LNCaP clone FGC (cell line): ENCODE measurements at places on chromosomes 4 and X.

DNA sequence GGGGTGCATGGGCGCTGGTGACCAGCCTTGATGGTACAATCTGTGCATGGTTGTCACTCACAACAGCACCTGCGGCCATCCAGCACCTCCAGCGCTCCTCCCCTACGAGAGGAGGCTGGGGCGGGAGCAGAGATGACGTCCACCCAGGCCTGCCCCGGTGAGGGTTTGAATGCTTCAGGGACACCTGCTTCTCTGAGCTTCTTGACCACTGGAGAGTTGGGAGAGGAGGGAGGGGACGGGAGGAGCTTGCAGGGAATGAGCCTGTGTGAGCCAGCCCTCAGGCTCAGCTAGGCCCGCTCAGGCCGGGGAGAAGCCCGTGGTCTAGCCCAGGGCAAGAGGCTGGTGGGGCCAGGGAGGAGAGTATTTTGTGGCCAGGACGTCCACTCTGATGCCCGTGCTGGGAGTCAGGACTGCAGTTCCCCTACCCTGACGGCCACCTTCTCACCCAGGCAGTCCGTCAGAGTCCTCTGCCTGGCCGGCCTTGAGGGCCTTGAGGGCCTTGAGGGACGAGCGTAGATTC, 59.2 kb downstream of the CPZ start:
- no peak for DNase-seq

DNA sequence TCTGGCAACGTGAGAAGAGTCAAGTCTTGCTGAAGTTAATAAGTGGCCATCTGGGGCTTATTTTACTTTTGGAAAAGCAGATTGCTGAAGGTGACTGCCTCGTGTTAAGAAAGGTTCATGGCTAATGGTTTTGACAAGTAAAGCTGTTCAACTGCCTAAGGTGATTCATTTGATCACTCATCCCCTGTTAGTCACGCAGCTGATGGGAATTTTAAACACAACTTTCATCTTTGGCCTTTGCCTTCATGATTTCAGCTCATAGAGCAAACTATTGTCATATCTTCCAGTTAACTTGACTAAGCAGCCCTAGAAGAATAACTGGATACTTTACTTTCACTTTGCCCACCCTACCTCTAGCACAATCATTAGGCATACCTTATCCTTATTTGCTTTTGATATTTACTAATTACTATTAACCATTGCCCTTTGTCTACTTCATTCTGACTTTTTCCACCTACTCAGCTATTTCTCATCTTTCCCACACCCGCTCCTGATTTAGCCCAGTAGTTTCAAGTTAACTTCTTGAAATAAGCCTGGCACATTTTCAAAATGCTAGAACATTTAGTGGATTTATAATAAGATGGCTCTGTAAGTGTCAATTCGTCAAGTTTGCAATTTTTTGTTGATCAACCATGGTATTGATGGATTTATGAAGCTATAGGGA, 170.6 kb upstream of the S100G start:
- DNase-seq, result no peak

DNA sequence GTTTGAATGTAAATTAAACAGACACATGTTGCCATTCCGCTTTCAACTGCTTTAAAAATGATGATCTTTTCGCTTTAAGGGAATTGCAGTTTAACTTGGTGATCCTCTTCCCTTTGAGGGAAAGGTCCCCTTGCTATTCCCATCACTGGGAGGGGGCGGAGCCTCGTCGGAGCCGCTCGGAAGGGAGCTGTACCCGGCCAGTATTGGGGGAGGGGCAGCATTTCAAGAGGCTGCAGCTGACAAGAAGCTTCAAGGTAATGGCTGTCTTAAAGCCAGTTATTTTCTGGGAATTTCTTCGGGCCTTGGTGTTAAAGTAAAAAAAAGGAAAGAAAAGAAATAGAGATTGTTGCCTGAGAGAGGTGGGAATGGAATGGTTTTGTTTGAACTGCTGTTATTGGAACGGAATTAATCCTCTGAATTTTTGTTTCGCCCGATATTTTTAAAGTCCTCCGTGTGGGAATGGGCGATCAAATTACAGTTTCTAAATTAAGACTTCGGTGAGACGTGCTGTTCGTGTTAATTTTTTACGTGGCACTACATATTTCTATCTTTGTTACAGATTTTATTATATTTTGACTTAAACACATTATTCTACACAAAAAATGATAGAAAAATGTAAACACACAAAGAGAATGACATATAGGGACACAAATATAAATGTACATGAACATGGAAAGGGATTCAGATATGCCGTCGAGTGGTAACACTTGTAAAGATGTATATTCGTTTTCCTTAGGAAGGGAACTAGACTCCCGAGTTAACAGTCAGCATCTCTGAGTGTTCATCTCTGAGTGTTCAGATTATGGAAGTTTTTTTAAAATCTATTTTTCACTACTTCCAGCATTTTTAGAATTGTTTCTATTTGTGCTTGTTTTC, 9.2 kb downstream of the PWWP3B start:
- no peak for DNase-seq

GRCh38 chr4:69876071-69876470, 16.1 kb upstream of the SULT1E1 start:
- no peak for DNase-seq

- no peak for DNase-seq
Measured at GRCh38 chr4:107616838-107617389, 103.1 kb downstream of the PAPSS1 start.

DNA sequence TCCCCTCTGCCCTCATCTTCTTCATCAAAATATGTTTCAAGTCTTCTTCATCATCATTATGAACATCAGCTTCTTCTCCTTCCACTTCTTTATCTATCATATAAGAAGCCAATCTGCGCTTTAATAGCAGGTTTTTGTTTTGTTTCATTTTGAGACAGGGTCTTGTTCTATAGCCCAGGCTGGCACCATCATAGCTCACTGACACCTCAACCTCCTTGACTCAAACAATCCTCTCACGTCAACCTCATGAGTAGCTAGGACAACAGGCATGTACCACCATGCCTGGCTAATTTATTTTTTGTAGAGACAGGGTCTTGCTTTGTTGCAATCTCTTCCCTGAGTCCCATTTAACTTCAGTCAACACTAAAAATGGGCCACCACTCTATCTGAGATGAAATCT, 27.0 kb downstream of the PRDM5 start:
- no peak for DNase-seq

DNA sequence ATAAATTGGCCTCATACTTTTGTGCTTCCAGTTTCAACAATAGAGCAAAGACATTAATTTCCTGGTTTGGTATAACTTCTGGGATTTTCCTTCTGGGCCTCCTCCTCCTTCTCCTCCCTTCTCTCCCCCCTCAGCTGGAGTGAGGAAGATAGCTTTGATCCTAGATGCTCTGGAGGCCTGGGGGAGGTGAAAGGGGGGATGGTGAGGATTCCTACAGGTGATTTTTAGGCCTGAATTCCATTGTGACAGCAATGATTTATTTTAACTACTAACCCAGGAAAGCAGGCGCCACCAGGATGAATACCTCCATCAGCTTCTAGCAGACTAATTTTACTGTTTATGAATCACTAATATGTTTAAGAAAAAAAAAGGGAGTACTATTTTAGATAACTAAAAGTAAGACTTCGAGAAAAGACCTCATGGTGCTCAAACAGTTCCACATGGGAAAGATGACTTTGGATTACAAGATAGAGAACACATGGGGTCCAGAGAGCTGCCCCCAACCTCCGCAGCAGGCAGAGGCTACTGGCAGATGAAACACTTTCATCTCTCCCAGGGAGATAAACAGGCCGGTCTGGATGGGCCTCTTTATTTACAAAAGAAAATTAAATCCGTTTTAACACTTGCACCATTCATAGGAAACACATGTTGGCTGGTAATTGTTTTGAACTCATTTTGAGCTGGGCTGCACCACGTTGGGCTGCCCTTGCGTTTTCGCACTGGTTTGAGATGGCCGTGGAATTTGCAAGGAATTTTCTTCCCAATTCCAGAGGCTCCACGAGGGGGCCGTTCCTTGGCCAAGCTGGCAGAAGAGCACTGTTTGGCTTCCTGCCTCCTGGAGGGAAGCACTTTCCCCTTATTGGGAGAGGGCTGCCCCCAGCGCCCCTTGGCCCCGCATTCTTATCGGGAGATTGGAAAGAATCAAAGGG, 125.1 kb upstream of the STX18 start:
- DNase-seq, result no peak

- DNase-seq, result no peak
Measured at GRCh38 chr4:112519689-112520597, 4.0 kb upstream of the NEUROG2 start.

- no peak for DNase-seq
Measured at GRCh38 chr4:87851953-87852352, 19.2 kb downstream of the MEPE start.

- no peak for DNase-seq
Measured at GRCh38 chrX:23644744-23645143, 22.5 kb upstream of the PRDX4 start.

GRCh38 chr4:71167083-71167482, 171.7 kb upstream of the SLC4A4 start:
- DNase-seq, result no peak

DNA sequence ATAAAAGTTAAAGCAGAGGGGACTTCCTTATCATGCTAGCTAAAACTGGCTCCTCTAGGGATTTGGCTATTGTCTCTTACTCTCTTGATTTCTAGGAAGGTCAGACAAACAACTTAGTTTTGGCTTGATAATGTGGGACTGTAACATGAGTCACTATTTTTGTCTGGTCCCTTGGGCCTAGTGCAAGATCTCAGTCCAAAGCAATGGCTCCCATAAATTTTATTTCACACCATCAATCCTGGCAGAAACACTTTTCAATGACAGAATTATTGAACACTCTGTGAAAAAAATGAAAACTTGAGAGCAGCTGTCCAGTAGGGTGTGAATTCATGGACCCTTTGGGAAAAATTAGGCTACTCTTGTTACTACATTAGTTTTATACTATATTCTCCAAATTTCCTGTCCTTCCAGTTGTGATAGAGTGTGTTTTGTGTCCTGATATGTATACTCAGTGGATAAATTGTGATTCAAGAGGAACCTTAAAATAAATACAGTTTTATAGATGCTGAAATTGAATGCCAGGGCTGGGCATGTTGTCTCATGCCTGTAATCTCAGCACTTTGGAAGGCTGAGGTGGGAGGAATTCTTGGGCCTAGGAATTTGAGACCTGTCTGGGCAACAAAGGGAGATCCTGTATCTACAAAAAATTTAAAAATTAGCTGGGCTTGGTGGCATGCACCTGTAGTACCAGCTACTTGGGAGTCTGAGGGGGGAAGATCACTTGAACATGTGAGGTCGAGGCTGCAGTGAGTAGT, 10.8 kb upstream of the SNCA start:
- DNase-seq, result no peak

GRCh38 chrX:72131317-72132294, at the start of gene RTL5:
Gene RTL5 (minus strand): TSS chrX:72131915.
- DNase-seq, result peak; percentile 54

GRCh38 chrX:108947205-108947604, 210.8 kb upstream of the IRS4 start:
- DNase-seq, result no peak

DNA sequence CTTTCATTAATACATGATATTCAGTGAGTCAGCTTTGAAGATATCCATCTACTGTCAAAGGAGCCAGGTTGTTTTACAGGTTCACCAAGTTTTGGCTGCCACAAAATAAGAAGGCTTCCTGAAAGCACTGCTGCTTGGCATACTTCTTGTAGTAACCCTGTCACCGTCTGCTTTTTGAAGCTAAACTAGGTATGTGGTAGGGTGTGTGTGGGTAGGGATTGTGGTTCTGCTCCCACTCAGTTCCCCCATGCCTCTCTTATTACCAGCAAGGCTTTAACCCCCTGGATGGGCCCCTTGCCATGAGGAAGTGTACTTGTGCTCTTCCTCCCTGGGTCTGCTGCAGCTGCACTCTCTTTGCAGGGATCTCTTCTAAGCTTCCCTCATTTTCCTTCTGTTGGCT, 191.2 kb downstream of the BANK1 start:
- peak; percentile 93 for DNase-seq

GRCh38 chrX:140918398-140919038, 83.9 kb upstream of the SPANXB1 start:
- peak; percentile 32 for DNase-seq

- no peak for DNase-seq
Measured at GRCh38 chrX:153381684-153382532, 19.2 kb downstream of the PNMA6E start.

DNA sequence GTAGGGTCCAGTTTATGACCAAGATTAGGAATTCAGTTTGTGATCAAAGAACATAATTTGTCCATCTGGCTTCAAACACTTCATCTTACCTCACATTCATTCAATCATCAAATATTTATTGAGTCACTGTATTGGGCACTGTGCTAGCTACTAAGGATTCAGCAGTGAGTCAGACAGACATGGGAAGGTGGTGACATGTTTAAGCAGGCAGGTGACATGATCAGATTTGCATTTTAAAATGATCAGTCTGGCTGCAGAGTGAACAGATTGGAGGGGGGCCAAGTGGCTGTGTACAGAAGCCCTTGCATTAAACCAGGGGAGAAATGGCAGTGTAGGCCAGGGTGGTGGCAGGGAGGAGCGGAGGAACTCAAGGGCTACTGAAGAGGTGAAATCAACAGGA, 25.1 kb upstream of the APLN start:
- DNase-seq, result no peak

DNA sequence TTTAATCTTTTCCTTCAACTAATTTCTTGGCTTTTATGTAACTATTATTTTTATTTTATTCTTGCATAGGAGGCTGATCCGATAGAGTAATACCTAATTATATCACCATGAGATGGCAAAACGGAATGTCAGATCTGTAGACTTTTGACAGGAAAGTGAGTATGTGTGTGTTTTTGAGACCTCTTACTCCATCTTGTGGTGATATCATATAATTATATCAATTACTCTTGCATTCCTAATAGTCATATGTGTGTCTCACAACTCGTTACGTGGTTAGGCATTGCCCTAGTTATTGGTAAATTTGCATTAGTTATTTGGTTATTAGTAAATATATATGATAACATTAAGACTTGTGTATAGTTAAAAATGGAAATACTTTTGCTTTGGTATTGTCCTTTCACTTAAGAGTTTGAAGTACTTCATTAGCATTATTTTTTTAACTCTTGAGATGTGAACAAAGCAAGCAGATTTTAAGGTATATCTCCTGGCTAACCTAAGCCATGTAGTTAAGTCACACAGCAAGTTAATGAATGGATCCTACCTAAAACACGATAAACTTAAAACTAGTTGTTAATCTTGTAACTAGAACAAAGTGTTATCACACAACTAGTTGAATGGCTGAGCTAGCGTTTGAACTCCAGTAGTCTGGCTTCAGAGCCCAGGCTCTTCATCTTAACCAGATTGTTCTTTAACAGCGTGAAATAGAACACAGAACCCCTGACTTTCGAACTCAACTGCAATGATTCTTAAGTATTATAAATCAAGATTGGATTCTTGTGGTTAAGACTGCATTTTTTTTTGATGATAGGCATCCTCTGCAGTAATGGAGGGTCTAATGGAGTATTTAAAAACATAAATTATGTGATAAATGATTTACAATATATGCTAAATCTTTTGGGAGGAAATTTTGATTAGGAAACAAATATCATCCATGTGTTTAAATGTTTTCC, 67.1 kb downstream of the PGRMC2 start:
- peak; percentile 19 for DNase-seq

GRCh38 chrX:115260330-115260729, 26.4 kb upstream of the LRCH2 start:
- no peak for DNase-seq

GRCh38 chrX:19557822-19558221, 42.5 kb upstream of the MAP3K15 start:
- no peak for DNase-seq
